Dermis blood vessel endothelial cell (primary cell): ENCODE measurements at places on chromosomes 3 and 15.

DNA sequence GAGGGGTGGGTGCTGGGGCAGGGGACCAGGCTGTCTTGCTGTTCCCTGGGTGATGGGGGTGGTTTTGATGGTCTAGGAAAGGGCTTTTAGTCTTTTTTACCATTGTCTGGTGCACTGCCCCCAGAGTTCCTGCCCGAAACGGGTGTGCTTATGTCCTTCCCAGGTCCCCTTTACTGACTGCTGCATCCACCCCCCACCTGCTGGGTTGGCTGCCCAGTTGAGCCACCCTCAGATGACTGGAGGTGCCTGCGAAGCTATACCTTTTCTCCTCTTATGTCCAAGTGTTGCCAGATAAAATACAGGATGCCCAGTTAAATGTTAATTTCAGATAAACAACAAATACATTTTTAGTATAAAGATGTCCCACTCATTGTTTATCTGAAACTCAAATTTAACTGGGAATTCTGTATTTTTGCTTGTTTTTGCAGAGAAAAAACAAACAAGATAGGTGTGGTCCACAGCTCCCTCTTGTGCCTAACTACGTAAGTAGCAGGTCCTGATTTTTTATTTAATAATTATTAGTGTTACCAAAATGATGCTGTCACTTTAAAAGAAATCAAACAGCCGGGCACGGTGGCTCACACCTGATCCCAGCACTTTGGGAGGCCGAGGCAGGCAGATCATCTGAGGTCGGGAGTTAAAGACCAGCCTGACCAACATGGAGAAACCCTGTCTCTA, 6.1 kb upstream of the RPP14 start:
- peak; percentile 70 for DNase-seq

GRCh38 chr15:34470091-34470490, 32.5 kb upstream of the GOLGA8A start:
- no peak for DNase-seq

DNA sequence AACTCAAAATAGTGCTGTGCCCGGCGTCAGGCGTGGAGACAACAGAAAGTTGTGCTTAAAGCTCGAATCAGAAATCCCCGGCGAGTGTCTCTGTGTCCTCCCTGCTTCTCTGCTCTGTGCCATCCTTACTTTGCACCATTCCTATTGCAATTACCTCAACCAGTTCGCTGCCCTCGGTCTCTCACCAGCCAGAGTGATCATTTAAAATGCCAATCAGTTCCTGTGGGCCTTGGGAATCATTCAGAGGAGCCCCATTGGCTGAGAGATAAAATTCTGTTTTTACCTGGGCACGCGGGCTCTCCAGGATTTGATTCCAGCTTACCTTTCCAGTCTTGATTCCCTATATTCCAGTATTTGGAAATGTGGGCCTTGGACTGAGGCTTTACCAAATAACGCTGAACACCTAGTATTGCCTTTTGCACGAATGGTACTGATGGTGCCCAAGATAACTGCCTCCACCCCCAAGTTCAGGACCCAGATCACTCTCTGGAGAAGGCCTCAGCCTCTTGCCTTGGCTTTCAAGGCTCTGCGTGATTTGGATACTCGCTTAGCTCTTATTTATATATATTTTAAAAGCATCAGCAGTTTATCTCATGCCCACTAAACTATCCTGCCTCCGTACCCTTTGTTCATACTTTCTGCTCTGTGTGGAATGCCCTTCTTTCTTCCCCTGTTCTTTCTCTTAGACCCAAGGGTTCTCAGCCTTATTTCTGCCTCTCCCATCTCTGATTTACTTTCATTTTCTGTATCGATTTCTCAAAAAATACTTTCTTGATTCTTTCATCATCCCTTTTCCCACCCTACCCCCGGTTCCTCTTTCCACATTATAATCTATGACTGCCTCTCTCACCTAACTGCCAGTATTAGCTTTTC, 863 bp downstream of the PSMA4 start:
- DNase-seq = peak; percentile 13

GRCh38 chr15:85089929-85090597, 108.4 kb downstream of the PDE8A start:
- DNase-seq = no peak

DNA sequence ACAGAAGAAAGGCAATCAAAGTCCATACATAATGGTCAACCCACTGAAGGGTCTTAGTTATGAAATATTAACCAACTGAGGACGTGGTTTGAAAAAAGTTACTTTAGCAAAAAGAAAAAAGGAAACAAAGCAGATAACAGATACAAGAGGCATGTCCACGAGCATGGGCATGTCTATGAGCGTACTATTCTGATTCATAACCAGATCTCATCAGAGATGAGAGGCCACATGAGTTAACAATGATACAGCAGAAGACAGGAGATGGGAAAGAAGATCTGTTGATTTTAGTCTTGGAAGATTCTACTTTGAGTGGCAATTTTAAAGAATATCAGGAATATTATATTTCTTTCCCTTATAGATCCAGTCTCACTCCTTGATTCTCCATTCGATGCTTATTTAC, 262.9 kb upstream of the SLITRK3 start:
- DNase-seq = no peak

DNA sequence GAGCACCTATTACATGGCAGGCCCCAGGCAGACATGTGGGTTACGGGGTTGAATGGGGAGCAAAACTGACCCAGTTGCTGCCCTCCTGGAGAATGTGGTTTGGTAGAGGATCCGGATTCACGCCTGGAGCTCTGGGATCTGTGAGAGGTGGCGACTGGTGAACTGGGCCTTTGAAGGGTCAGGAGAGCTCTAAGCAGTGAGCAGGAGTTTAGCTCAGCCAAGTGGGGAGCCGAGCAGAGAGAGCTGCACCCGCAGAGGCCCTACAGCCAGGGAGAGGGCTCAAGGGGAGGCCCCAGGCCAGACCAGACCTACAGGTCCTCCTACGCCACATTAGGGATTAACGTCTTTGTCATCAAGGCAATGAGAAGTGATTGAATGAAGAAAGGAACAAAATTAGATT, 179.8 kb upstream of the TLE3 start:
- DNase-seq = no peak

DNA sequence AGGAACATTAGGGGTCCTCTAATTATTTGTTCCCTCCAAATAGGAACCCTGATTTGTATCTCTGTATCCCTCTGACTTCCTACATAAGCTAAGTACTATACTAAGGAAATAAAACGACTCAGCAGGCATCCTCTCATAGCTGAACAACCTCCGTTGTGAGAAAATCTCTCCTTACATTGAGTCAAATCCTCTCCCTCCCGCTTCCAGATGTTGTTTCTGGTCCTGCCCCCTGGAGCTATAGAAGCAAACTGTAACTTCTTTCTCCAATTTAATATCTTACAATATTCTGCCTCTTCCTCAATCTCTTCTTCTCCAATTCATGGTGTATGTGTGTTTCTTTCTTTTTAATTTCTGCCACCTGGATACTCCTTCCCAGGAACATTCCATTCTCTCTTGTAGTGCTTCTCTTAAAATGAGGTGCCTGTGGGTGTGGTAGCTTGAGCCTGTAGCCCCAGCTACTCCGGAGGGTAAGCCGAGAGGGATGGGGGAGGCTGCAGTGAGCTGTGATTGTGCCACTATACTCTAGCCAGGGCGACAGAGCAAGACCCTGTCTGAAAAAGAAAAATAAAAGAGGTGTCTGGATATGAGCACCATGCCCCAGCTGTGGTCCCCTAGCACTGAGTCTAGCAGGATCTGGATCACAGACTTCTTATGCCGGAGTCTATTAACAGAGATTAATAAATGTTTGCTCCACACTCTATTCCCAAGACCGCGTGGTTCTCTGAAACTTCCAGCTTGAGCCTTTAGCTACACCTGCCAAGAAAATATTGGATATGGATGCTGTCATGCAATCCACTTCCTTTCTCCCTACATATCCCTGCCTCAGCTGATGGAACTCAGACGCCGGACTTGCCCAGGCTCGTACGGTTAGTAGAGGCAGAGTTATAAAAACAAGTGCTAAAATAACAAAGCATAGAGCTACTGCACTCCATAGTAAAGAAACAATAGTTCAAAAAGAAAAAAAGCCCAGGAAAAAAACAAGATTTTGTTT, 42.9 kb upstream of the NEO1 start:
- no peak for DNase-seq

DNA sequence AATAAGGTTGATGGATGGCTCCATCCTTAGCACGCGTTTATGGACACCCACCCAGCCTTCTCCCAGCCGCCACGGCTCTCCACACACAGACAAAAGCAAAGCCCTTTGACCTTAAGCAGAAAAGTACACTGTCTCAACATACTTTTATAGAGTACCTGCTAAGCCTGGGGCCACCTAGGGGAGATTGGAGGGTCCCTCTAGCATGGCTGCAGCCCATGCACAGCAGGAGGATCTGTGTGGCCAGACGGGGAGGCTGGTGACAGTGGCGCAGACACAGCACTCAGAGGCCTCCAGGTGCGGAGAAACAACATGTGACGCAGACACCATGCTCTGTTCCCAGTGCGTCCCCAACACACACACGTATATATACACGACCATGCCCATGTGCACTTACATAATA, 174.9 kb downstream of the XXYLT1 start:
- no peak for DNase-seq

DNA sequence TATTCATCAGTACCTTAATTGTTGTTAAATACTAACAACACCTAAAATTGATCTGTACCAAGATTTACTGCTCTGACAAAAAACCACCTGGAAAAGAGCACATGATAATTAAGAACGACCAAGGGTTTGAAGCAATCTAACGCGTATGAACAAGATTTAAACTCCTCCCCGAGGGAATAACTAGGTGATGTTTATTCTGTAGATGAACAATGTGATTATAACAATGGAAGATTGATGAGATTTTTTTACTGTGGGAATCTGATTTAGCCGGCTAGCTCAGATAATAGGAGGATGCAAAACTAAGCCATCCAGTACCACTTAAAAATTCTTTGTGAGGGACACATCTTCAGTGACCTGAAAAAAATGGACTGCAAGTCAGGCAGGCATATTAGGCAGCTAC, 222.1 kb downstream of the FHIT start:
- no peak for DNase-seq

DNA sequence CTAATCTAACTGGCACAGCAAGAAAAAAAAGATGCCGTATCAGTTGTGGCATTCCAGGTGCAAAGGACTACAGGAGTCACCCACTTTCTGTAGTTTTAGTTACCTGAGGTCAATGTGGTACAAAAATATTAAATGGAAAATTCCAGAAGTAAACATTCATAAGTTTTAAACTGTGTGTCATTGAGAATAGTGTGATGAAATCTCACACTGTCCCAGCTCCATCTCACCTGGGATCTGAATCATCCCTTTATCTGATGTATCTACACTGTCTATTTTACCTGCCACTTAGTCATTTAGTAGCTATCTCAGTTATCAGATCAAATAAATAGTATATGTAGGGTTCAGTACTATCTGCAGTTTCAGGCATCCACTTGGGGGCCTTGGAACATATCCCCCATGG, 26.7 kb downstream of the GBE1 start:
- no peak for DNase-seq

- DNase-seq = peak; percentile 12
These were observed 28.7 kb upstream of the GATA2 start for GRCh38 chr3:128521715-128522114.

- peak; percentile 69 for DNase-seq
These were observed 103.1 kb downstream of the CMSS1 start for GRCh38 chr3:99920481-99921376.

DNA sequence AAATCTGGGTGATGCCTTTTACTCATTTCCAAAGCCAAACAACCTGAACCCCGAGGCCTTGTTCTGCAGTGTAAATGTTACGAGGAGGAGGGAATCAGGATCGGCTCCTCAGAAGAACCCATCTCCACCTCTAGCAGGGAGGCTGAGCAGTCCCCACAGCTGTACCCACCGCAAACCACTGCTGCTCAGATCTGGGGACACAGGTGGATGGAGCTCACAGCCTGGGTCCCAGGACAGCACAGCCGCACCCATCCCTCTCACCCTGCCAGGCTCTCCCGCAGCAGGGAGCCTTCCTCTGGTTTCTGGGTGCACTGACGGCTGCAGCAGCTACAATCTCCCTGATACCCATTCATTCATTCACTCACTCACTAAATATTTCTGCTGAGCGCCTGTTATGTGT, 44.0 kb upstream of the CGNL1 start:
- no peak for DNase-seq

GRCh38 chr3:69496856-69497255, 111.0 kb upstream of the FRMD4B start:
- DNase-seq = no peak

- DNase-seq = peak; percentile 94
These were observed 42.0 kb upstream of the CFAP161 start for GRCh38 chr15:81091889-81092558.

DNA sequence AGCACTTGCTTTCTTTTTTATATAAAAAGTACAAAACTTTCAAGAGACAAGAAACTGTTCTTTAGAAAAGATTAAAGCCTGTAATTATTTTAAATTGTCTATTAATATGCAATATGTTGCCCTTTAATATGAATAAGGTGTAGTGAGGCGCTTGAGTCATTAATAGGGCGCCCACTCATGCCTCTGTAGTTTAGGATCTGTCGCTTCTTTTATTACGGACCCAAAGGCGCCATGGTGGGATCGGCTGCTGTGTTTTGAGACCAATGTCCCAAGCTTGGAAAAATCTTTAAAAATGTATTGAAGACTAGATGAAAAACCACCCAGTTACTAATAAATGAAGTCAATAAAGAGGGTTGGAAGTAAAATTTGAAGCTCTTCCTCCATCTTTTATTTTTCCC, 259.5 kb upstream of the MEIS2 start:
- DNase-seq = no peak

- no peak for DNase-seq
These were observed 192.7 kb upstream of the CTDSPL start for GRCh38 chr3:37668818-37669610.

GRCh38 chr15:73712107-73712506, 27.9 kb downstream of the CD276 start:
- no peak for DNase-seq

- DNase-seq = no peak
These were observed 304.8 kb downstream of the CTNNB1 start for GRCh38 chr3:41503998-41504623.

- no peak for DNase-seq
These were observed 98.3 kb downstream of the THRB start for GRCh38 chr3:24396338-24396737.

DNA sequence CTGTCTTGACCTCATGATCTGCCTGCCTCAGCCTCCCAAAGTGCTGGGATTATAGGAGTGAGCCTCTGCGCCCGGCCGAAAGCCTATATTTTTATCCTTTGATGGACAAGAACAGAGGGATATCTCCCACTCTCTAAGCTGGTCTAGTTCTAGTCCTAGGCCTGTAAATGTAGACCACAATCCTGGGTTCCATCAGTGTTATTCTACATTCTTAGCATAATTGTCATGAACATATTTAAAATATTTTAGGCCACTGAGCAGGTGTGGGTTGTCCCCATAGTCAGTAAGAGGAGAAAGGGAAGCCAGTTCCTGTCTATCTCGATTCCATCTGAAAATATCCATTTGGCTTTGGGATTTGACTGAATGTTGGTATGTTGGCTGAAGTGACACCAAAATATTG, 118.1 kb downstream of the EBLN2 start:
- DNase-seq = no peak

- peak; percentile 88 for DNase-seq
These were observed 52.1 kb downstream of the ITGB5 start for GRCh38 chr3:124834723-124835718.
